Heart right ventricle (tissue), 16 donors: ENCODE measurements at places on chromosomes 3 and 15.

DNA sequence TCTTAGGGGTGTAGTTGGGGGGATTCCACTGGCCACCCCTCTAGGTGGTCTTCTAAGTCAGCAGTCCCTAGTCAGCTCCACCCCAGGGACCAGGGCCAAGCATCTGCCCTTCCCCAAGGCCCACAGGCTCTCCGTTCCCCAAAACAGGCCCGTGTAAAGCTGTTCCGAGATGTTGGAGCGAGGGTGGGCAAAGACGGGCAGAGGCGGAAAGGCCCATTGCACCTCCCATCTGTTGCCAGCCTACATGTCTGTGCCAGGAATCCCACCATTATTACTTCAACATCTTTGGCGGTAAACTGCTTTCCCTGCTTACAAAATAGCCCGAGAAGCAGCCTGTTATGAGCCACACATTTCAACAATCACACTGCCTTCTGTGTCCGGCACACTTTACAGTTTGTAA is 1.9 kb upstream of the ATP2B2 start:
- DNase-seq = no peak
- H3K4me3 ChIP-seq = no peak overlapping the region
- H3K27ac ChIP-seq = no peak overlapping the region
- H3K4me1 ChIP-seq = no peaks in the 10 kb centered on the region

DNA sequence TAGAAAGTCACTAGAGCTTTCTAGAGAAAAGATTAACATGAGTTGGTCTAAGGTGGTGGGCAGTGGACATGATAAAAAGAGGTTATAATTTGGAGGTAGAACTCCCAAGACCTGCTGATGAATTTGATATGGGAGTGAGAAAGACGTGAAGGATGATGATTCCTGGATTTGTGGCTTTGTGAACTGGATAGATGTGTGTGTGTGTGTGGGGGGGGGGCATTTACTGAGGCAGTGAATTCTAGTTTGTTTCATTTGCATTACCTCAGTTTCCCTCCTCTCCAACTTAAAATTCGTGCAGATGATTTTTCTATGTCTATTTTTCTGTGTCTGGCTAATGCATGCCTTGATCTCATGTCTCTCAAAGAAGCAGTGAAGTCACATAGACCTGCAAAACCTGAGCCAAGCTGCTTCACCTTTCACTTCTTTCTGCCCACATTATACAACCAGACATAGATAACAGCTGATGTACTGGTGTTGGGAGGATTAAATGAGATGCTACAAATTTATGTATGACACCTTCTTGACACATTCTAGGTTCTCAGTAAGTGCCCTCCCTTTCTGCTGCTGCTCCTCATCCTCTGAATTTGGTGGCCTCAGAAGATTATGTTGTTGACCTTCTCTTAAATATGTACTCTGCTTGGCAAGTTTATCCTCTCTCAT is 9.9 kb downstream of the AHSG start:
- H3K4me3 ChIP-seq = no peak overlapping the region
- no peak for DNase-seq
- H3K27me3 ChIP-seq = peaks cover 9% of the 10 kb centered on the region
- H3K4me1 ChIP-seq = no peaks in the 10 kb centered on the region
- no peak overlapping the region for H3K27ac ChIP-seq

DNA sequence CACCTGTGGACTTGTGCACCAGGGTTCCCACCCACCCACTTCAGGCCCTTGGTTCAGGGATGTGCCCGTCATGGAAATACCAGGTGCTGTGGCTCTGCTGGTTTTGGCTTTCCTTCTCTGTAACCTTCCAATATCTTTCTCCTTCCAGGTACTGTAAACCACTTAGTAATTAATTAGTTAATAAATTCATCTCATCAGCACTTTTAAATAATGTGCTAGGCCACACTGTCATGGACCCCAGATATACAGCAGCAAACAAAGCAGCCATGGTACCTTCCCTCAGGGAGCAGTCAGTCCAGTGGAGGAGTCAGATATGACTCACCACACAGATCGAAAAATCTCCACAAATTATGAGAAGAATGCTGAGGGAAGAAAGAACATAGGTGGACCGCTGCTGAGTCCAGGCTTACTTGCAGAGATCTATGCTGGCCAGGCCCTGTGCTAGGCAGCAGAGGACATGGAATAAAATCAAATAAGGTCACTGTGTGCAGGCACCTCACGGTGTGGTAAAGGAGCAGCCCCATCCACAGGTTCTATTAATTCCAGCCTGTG is 6.8 kb upstream of the GATA2 start:
- H3K36me3 ChIP-seq = no peaks in the 10 kb centered on the region
- H3K4me3 ChIP-seq = no peak overlapping the region
- DNase-seq = no peak
- peaks cover 14% of the 10 kb centered on the region for H3K4me1 ChIP-seq
- H3K27me3 ChIP-seq = peaks cover 34% of the 10 kb centered on the region

- H3K4me1 ChIP-seq = peaks cover 18% of the 10 kb centered on the region
- H3K4me3 ChIP-seq = no peak overlapping the region
- H3K27me3 ChIP-seq = no peaks in the 10 kb centered on the region
Measured at GRCh38 chr15:88645171-88646087, 6.6 kb downstream of the ISG20 start.

- H3K36me3 ChIP-seq = no peaks in the 10 kb centered on the region
- no peak overlapping the region for H3K27ac ChIP-seq
- H3K27me3 ChIP-seq = no peaks in the 10 kb centered on the region
- no peak overlapping the region for H3K4me3 ChIP-seq
- H3K4me1 ChIP-seq = peaks cover 41% of the 10 kb centered on the region
- DNase-seq = no peak
Measured at GRCh38 chr15:68696414-68697363, 117.9 kb downstream of the CORO2B start.

DNA sequence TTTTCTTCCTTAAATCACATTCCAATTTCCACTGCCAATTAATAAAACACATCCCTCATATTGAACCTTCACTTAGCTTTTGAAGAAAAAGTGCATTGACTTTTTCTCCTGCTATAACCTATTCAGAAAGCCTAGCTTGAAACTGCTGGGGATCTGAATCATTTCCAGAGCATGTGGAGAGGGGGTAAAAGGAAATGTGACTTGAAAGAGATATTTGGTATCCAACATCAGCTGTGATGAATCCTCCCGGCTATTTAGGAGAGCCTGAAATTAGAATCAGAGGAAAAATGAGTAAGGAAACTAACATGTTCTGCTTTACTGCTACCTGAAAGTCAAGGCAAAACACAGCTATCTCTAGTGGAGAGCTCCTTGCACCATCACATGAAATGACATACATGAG is 2.6 kb upstream of the GNB5 start:
- no peak for DNase-seq
- no peaks in the 10 kb centered on the region for H3K27me3 ChIP-seq
- no peak overlapping the region for H3K4me3 ChIP-seq

- H3K4me1 ChIP-seq = no peaks in the 10 kb centered on the region
- no peak overlapping the region for H3K4me3 ChIP-seq
- no peaks in the 10 kb centered on the region for H3K36me3 ChIP-seq
- no peak for DNase-seq
Measured at GRCh38 chr3:69684309-69684961, 54.8 kb upstream of the MITF start.

DNA sequence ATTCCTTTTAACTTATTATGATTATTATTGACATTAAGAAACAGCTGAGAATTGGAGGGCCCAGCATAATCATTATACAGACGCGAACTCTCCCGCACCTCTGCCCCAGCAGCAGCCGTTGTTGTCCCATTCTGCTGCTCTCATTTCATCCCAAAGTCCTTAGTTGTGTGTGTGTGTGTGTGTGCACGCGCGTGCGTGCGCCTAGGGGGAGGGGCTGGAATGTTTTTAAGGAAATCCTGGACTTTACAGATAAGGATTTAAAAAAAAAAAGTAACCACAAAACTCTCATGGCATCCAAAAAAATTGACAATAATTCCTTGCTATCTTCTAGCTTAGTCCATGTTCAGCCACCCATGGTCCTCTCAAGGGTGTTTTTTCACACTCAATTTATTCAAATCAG is 134.2 kb downstream of the WNT7A start:
- DNase-seq = no peak
- H3K4me3 ChIP-seq = no peak overlapping the region
- H3K4me1 ChIP-seq = no peaks in the 10 kb centered on the region
- H3K36me3 ChIP-seq = no peaks in the 10 kb centered on the region
- peaks cover 6% of the 10 kb centered on the region for H3K27me3 ChIP-seq
- no peak overlapping the region for H3K27ac ChIP-seq

DNA sequence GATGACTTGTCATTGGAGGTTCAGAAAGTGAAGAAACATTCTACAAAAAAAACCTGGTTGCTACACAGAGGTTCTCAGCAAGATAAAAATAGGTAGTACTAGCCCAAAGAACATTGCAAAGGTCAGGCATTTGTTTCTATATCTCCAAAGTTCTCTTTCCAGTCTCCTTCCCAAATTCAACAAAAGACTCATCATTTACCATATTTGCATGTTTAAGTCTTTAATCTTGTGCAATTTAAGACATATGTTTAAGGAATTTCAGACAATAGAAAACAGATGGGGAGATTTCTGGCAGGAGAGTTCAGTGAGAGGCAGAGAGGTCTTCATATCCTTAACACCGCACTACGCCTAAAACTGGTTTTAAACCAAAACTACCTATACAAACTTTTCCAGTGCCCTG is 173.8 kb upstream of the THBS1 start:
- H3K4me1 ChIP-seq = peaks cover 20% of the 10 kb centered on the region
- H3K36me3 ChIP-seq = no peaks in the 10 kb centered on the region
- no peak overlapping the region for H3K4me3 ChIP-seq
- H3K27ac ChIP-seq = no peak overlapping the region

GRCh38 chr3:56681984-56682461 is 1.0 kb downstream of the TASOR start:
- no peak for DNase-seq
- peak overlapping the region; percentile 98 for H3K4me3 ChIP-seq
- no peaks in the 10 kb centered on the region for H3K36me3 ChIP-seq
- H3K27ac ChIP-seq = peak overlapping the region; percentile 100
- peaks cover 27% of the 10 kb centered on the region for H3K4me1 ChIP-seq
- no peaks in the 10 kb centered on the region for H3K27me3 ChIP-seq

GRCh38 chr15:60469893-60470641 is 8.9 kb downstream of the ICE2 start:
- peaks cover 4% of the 10 kb centered on the region for H3K4me1 ChIP-seq
- H3K36me3 ChIP-seq = peaks cover 90% of the 10 kb centered on the region
- H3K27me3 ChIP-seq = no peaks in the 10 kb centered on the region

GRCh38 chr3:115698851-115699591 is 75.7 kb downstream of the GAP43 start:
- H3K4me3 ChIP-seq = no peak overlapping the region
- H3K36me3 ChIP-seq = no peaks in the 10 kb centered on the region
- H3K4me1 ChIP-seq = no peaks in the 10 kb centered on the region
